ENCODE measurements at places on chromosomes 11 and 22. TPM values are rescaled to one million over a fixed set of nuclear protein-coding genes. Genes with fewer than 3 reads are reported as not detected.

The DGCR6 gene
- total RNA-seq: 2.1 TPM

DNA sequence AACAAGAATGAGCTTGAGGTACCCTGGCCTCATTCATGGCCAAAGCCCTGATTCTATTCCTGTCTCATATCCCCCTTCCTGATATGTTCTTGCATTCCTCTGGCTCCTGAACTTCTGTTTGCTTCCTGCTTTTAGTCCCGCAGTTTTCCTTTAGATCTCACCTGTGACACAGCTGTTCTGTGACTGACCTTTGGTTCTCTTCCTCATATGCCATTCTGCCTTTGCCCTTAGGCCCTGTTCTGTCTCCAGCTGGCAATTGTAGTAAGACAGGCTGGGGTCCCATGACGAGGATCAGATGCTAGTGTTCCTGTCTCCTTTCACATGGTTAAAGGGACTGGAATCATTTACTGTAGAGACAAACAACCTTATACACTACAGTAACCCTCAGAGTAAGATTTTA, 59.0 kb upstream of the PDE3B start:
- no peaks in the 10 kb centered on the region for H3K4me1 ChIP-seq
- H3K27me3 ChIP-seq: no peaks in the 10 kb centered on the region
- no peak overlapping the region for H3K4me3 ChIP-seq
- H3K27ac ChIP-seq: no peak overlapping the region

GRCh38 chr11:279040-279965, 1.1 kb downstream of the NLRP6 start:
- no peaks in the 10 kb centered on the region for H3K36me3 ChIP-seq
- DNase-seq: no peak
- peak overlapping the region; percentile 43 for H3K27ac ChIP-seq
- H3K4me3 ChIP-seq: peak overlapping the region; percentile 32

DNA sequence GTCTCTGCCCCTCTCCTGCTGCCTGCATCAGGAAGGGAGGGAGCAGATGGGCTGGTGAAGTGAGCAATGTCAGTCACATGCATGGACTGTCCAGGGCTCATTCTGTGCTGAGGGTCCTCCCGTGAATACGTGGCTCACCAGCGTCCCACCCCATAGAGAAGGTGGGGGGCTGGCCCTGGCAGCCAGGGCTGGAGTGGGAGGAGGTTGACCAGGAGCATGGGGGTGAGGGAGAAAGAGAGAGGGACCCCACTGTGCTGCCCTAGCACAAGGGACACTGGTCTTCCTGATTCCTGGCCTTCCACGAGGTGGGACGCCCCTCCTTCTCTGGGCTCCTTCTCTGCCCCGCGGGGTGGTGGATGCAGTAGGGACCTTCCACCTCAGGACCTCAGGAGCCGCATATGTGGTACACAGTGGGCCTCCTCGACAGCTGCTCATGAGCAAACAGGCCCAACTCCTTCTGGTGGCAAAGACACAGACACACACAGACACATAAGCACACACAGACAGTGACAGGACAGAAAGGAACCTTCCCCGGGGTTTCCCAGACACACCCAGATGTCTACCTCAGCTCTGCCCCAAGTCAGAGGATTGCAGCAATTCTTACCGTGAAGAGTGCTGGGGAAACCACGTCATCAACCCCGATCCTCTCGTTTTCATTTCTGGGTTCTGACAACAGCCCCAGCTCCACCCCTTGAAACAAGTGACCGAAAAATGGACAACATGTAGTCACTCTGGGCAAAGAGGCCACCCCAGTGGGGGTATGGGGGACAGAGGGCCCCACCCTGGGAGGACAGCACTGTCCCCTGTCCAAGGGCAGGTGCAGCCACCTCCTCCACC, 3.6 kb upstream of the APOBEC3A start:
- DNase-seq: no peak
- no peak overlapping the region for H3K4me3 ChIP-seq
- H3K4me1 ChIP-seq: peaks cover 9% of the 10 kb centered on the region
- H3K27ac ChIP-seq: peak overlapping the region; percentile 81

DNA sequence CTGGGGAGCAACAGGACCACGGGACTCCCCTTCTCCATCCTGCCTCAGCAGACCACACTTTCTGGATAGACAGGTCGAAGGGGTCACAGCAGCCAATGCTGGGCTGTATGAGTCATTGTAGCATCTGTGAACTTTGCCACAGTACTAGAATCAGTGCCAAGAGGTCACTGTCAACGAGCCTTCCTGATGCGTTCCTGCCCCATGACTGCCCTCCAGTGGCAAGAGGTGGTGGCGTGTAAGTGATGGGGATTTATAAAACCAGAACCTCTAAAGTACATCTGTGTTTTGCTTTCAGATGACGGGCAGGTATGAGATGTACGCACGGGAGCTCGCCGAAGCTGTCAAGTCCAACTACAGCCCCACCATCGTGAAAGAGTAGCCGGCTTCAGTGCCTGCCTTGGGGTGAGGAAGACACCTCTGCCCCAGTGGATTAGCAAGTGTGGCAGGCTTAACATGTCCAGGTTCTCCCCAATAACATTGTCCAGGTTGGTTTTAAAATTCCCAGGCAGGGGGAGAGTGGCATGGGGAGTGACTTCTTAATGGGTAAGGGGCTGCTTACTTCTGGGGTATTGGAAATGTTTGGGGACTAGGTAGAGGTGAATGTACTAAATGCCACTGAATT, 29.4 kb downstream of the GUCD1 start:
- H3K27me3 ChIP-seq: no peaks in the 10 kb centered on the region
- H3K27ac ChIP-seq: no peak overlapping the region
- no peaks in the 10 kb centered on the region for H3K36me3 ChIP-seq
- no peak overlapping the region for H3K4me3 ChIP-seq
- no peak for DNase-seq

The ELMOD1 gene
- not detected for total RNA-seq

GRCh38 chr11:44774108-44774507, 47.3 kb downstream of the TSPAN18 start:
- no peak for DNase-seq
- peak overlapping the region; percentile 28 for H3K27ac ChIP-seq
- peaks cover 16% of the 10 kb centered on the region for H3K4me1 ChIP-seq
- H3K27me3 ChIP-seq: no peaks in the 10 kb centered on the region
- H3K36me3 ChIP-seq: no peaks in the 10 kb centered on the region

GRCh38 chr11:117492578-117493251, 165.1 kb downstream of the CEP164 start:
- no peaks in the 10 kb centered on the region for H3K4me1 ChIP-seq
- H3K36me3 ChIP-seq: no peaks in the 10 kb centered on the region
- no peaks in the 10 kb centered on the region for H3K27me3 ChIP-seq
- H3K27ac ChIP-seq: no peak overlapping the region
- no peak for DNase-seq
